ENCODE measurements at places on chromosomes 12 and 14.

- DNase-seq: no peak
These were observed 97.2 kb upstream of the TMEM260 start for GRCh38 chr14:56482310-56482911.

DNA sequence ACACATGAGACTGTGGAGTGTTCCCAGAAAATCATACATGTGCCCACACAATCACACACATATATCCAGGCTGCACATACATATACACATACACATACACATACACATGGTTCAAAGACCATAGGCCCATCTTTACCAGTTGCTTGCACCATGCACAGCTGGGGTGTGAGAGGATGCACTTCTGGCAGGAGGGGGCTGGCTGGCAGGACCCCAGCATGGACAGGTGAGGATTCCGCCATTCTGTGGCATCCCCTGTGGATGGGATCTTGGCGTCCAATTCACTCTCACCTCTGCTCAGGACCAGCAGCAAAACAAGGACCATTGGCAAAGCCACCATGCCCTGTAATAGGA lies 7.0 kb downstream of the ITGB7 start:
- no peak for DNase-seq

GRCh38 chr12:15932327-15932726 lies 21.2 kb downstream of the DERA start:
- no peak for DNase-seq

DNA sequence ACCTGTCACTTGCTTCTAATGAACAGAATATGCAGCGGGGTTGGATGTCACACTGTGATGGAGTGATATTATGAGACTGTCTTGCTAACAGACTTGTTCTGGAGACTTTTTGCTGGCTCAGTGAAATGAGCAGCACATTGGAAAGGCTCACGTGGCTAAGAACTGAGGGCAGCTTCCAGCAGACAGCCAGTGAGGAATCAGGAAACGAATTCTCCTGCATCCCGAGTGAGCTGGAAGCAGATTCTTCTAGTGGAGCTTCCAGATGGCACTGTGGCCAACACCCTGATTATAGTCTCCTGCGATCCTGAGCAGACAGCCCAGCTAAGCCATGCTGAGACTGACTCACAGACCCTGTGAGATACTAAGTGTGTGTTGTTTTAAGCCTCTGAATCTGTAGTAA lies 16.1 kb upstream of the TSPAN9 start:
- no peak for DNase-seq

DNA sequence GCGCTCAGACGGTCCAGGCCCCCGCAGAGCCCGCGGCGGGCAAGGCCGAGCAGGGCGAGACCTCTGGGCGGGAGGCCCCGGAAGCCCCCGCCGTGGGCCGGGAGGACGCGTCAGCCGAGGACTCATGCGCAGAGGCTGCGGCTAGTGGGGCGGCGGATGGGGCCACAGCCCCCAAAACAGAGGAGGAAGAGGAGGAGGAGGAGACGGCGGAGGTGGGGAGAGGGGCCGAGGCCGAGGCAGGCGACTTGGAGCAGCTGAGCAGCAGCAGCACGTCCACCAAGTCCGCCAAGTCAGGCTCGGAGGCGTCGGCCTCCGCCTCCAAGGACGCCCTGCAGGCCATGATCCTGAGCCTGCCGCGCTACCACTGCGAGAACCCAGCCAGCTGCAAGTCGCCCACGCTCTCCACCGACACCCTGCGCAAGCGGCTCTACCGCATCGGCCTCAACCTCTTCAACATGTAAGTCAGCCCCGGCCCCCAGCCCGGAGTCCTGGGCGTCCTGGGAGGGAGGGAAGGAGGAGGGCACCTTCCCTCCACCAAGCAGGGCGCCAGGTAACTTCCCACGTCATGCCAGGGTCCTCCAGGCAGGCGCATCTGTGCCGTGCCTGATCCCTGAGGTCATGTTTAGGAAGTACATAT lies 72.4 kb downstream of the IQSEC3 start:
- no peak for DNase-seq

- no peak for DNase-seq
These were observed 216.7 kb downstream of the TMEM132C start for GRCh38 chr12:128483526-128484255.

DNA sequence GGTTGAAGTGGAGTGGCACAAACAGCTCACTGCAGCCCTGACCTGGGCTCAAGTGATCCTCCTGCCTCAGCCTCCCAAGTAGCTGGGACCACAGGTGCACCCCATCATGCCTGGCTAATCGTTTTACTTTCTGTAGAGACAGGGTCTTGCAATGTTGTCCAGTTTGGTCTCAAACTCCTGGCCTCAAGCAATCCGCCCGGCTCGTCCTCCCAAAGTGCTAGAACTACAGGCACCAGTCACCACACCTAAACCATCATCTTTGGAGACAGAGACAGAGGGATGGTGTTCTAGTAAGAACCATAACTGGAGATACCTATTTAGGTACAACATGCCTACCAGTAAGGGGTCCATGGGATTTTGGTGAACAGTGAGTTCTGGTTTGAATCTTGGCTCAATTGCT lies 2.5 kb upstream of the DDX23 start:
- DNase-seq: no peak

DNA sequence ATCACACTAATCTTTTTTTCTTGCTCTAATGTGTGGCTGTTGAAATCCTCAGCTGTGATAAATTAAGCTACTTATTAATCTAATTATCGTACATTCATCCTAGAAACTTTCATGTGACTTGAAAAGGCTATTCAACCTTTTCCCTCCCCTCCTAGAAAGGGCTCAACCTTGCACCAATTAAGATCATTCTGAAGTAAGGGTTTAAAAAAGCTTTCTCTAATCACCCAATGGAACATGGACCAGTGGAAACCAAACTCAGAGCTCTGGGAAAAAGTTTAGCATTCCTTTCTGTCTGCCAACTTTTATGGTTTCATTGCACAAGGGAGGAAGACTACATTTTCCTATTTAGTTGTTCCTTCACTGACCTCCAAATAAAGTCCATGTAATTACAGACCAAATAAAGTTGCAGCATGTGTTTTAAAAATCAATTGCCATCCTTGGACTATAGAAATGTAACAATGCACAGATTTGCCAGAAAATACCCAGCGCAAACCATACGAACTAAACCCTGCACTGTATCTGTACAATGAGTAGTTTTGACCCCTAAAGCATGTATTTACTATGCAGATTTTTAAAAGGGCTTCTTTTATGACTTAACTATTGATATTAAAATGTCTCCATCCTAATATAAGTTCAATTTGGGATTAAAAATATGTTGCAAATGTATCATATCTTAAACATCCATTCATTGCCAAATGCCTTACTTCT lies 142.6 kb upstream of the OTX2 start:
- no peak for DNase-seq

DNA sequence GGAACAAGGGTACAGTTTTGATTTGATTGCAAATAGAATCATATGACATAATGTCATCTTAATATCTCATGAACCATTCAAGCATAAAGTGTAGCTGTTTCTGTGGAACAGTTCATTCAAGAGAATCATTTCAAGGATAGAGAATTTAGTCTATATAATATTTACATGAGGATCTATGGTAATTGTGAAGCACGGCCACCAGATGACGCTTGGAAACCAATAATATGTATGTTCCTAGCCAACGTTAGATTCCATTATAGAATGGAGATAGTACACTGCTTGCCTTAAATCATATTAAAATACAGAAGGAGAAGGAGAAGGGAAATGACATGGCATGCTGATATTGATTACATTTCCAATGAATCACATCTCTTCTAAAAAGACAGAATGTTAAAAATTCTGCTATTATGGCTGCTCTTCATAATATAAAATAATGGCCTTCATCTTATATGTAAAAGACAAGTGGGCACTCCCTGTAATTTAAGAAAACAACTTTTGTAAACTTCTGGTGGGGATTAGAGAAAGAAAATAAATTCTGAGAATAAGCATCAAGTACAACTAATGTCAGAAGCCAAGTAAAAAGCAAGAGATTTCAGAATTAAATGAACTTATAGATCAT lies 351.0 kb downstream of the NAV3 start:
- no peak for DNase-seq

GRCh38 chr12:42468921-42469320 lies 120.6 kb downstream of the PRICKLE1 start:
- no peak for DNase-seq
